ENCODE measurements at places on chromosomes 6 and 20.

DNA sequence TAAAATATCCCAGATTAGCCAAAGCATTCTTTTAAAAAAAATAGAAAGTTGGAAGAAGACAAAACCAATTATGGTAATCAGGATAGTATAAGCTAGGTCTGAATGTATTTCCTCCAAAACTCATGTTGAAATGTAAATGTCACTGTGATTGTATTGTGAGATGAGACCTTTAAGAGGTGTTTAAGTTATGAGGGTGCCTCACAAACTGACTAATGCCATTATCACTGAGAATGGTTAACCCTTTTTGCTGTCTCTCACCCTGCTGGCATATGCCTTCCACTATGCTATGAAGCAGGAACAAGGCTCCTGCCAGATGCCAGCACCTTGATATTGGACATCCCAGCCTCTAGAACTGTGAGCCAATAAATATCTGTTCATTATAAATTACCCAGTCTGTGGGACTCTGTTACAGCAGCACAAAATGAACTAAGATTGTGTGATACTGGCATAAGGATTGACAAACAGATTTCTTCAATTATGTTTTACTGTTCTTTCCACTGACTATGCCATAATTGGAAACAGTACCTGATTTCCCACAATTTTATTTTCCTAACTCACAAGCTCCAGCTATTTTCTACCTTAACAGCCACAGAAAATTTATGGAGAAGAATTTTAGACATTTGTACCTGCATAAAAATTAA lies 63.8 kb downstream of the IBTK start:
- no peak for ATAC-seq

DNA sequence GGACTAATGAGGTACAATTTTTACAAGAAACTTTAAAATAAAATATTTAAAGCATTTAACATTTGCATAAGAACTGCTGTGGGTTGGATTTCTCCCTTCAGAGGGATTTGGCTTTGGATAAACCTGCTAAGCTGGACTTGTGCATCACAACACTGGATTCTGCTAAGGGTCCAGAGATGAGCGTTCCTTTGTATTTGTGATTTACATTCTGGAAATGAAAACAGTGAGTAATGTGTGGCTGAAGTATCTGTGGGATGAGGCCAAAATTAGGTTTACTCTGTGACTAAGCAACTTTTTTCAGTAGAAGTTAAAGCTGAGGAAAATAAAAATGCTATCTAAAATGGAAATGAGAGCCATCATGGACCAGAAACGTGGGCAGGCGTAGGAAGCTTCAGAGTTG lies 494.3 kb downstream of the EPM2A start:
- no peak for ATAC-seq

DNA sequence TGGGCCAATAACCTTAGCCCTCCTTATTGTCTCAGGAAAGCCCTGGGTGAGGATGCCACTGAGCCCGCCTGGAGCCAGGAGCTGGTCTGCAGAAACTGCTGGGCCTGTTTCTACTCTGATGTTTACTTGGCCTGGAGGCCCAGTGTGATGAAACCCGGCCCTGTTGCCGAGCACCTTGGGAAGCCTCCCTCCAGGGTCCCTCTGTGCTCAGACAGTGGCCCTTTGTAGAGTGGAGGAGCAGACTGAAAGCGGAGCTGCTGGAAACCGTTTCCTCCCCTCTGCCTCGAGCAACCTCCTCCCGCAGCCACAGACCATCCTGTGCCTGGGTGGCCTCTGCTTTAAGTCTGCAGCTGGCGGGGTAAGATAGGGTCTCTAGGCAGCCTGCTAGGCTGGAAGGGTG lies 84.1 kb upstream of the EPB41L1 start:
- ATAC-seq: no peak

DNA sequence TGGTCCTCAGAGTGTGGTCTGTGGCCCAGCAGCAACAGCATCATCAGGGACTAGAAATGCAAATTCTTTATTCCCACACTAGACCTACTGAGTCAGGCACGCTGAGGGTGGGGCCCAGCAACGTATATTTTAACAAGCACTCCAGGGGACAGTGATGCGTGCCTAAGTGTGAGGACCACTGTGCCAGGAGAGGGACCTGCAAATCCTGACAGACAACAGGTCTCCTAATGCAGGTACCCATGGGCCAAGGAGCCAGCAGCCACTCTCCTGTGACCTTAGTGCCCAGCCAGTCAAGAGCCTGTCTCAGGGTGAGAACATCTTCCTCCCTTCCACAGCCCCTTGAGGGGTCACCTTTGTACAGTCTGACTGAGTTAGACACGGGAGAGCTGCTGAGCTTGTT lies 8.0 kb upstream of the MYLK2 start:
- no peak for ATAC-seq

DNA sequence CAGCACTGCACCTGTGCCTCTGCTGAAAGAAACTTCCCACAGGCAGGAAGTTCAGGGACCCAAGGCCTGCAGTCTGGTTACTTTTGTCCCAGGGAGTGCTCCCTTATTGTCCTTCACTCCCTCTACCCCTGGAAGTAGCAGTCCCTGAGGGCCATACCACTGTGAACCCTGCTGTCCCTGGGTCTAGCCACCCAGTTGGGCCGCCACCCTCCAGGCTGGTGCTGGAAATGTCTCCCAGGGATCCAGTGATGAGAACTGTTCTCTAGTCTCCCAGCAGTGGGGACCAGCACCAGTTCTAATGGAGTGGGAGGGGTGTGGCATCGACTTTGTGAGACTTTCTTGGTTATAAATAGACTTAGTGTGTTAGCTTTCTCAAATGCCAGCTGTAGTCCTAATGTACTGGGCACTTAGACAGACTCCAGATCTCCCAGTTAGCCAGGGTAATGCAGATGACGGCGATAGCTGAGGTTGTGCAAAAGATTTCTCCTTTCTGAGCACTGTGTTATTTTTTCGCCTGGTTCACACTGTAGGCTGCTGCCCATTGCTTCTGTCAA lies 462.5 kb downstream of the CDH26 start:
- ATAC-seq: no peak

GRCh38 chr6:119314885-119315272 lies 34.7 kb downstream of the MAN1A1 start:
- no peak for ATAC-seq

GRCh38 chr6:85044361-85044760 lies 280.0 kb upstream of the TBX18 start:
- no peak for ATAC-seq

Data from gastroesophageal sphincter (tissue), 4 donors.